Gastroesophageal sphincter (tissue), 4 donors: ENCODE measurements at places on chromosomes 5 and 9.

GRCh38 chr9:136156209-136157120, 37.8 kb upstream of the TMEM250 start:
- H3K27ac ChIP-seq = no peak overlapping the region
- ATAC-seq = no peak
- H3K27me3 ChIP-seq = peaks cover 69% of the 10 kb centered on the region
- no peaks in the 10 kb centered on the region for H3K36me3 ChIP-seq

DNA sequence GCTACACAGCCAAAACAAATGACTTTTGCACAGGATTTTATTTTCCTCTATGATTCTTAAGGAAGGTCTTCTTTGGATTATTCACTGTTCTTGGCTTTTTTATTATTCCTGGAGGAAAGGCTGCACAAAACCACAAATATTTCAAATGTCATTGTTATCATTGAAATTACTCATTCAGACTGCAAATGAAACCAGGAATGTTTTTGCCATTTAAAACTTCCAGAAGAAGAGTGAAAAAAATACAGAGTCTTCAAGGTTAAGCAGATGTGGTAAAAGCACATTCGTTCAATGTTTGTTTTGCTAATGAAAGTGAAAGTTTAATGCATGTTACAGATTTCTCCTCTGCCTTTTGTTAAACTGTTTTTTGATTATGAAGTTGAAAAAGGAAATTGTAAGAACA, 238.2 kb downstream of the TLE4 start:
- H3K36me3 ChIP-seq = no peaks in the 10 kb centered on the region
- H3K4me3 ChIP-seq = no peak overlapping the region
- no peak for ATAC-seq
- H3K27me3 ChIP-seq = no peaks in the 10 kb centered on the region
- no peak overlapping the region for H3K27ac ChIP-seq

DNA sequence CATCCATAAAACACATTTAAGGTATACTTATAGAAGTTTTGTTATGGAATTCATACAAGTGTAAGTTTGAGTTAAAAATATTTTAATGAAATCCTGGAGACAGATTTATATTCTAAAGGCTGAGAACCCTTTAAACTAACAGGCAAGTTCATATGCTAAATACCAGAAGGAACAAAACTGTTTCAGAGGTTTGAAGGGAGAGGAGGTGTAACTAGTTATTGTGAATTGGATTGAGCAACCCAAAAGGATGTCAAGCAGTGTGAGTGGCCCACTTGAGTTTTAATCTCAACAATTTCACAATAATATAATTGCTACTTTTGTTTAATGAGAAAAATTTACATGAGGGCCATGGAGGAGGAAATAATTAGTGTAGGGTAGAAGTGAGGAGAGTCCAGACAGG, 348.5 kb upstream of the ACTBL2 start:
- H3K27me3 ChIP-seq = no peaks in the 10 kb centered on the region
- no peaks in the 10 kb centered on the region for H3K4me1 ChIP-seq
- no peaks in the 10 kb centered on the region for H3K36me3 ChIP-seq
- ATAC-seq = no peak

DNA sequence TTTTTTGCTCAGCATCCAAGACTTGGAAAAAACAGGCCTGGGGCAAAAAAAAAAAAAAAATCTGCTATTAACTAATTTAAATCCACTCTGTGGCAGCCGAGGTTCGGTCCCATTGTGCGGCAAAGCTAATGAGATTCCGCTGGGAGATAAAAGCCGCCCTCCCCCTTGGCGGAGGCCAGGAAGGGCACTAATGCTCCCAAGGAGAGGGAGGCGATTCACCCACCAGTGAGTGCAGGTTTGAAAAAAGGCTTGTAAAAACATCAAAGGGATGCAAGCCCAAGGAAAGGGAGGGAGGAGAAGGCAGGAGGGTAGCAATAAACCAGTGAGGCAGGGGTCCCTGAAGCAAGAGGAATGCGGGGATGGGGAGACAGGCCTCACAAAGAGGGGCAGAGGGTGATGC, 129.5 kb upstream of the RAPGEF1 start:
- H3K27me3 ChIP-seq = no peaks in the 10 kb centered on the region
- no peak overlapping the region for H3K27ac ChIP-seq
- H3K36me3 ChIP-seq = no peaks in the 10 kb centered on the region
- no peak for ATAC-seq

DNA sequence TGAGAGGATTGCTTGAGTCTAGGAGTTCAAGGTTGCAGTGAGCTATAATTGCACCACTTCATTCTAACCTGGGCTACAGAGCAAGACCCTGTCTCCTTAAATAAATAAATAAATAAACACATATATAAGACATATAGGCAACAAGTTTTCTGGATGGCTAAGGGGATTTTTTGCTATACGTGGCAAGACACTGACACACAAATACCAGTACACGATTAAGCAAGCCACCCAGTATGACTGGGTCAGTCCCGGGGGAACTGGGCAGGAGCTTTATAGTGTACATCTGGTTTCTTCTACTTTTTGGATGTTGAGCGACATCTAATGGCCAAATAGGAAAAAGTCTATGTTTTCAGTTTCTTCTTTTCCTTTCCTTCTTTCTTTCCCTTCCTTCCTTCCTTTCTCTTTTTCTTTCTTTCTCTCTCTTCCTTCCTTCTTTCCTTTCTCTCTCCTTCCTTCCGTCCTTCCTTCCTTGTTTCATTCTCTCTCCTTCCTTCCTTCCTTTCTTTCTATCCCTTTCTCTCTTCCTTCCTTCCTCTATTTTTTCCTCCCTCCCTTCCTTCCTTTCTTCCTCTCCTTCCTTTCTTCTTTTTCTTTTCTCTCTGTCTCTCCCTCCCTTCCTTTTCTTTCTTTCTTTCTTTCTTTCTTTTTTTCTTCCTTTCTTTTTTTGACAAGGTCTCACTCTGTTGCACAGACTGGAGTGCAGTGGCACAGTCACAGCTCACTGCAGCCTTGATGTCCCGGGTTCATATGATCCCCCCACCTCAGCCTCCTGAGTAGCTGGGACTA, 47.0 kb upstream of the PLIN2 start:
- no peaks in the 10 kb centered on the region for H3K4me1 ChIP-seq
- H3K4me3 ChIP-seq = no peak overlapping the region
- peak; percentile 89 for ATAC-seq
- no peaks in the 10 kb centered on the region for H3K36me3 ChIP-seq
- no peak overlapping the region for H3K27ac ChIP-seq
- H3K27me3 ChIP-seq = no peaks in the 10 kb centered on the region

DNA sequence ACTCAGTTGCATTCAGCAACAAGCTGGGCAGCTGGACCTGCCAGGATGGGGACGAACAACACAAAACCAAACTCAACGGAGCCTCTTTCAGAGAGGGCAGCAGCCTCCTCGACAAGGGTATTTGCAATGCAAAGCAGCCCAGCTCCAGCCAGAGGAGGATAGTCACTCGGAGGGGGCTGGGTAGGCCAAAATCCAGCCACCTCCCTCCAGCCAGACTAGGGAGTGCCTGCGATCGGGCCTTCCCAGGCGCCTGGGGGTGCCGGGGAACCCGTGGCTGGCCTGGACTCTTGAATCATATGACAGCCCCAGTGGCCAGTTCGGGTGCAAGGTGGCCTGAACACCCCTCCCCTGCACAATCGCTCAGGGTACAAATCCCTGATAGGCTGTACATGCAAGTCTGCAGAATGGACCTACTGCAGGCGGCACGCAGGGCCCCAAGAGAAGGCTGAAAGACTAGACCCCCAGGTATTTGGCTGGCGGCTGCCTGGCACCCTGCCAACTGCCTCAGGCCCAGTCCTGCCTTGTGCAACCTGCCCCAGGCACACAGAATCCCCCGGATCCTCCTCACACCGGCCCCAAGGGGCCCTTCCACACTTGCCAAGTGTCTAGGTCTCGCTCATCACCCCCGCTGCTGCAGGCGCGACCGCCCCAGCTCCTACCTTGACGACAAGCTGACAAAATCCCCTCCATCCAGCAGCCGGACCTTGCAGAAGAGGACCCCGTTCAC, 1.3 kb downstream of the EEIG1 start:
- peaks cover 58% of the 10 kb centered on the region for H3K4me1 ChIP-seq
- H3K36me3 ChIP-seq = no peaks in the 10 kb centered on the region
- H3K27ac ChIP-seq = peak overlapping the region; percentile 89
- no peaks in the 10 kb centered on the region for H3K27me3 ChIP-seq
- peak overlapping the region; percentile 53 for H3K4me3 ChIP-seq
- ATAC-seq = no peak

- no peak for ATAC-seq
- H3K4me1 ChIP-seq = no peaks in the 10 kb centered on the region
- no peak overlapping the region for H3K27ac ChIP-seq
These were observed 142.9 kb upstream of the SLC30A5 start for GRCh38 chr5:68950930-68951329.

- ATAC-seq = no peak
- no peak overlapping the region for H3K27ac ChIP-seq
- no peaks in the 10 kb centered on the region for H3K27me3 ChIP-seq
These were observed 25.7 kb downstream of the SLC1A1 start for GRCh38 chr9:4515958-4516375.

DNA sequence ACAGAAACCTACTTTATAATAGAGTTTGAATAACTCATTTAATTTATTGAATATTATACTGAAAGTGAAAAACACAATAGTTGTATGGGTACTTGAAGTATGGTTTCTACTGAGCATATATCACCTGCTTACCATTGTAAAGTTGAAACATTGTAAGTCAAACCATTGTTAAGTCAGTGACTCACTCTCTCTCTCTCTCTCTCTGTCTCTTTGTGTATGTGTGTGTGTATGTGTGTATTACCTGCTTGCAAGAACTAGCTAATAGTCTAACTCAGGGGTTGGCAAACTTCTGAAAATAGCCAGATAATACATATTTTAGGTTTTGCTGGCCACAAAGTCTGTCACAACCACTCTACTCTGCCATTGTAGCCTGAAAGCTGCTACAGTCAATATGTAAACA, 564.3 kb upstream of the ZNF608 start:
- H3K4me3 ChIP-seq = no peak overlapping the region
- ATAC-seq = no peak
- no peak overlapping the region for H3K27ac ChIP-seq

GRCh38 chr9:109378316-109378715, 57.5 kb upstream of the EPB41L4B start:
- no peaks in the 10 kb centered on the region for H3K4me1 ChIP-seq
- H3K4me3 ChIP-seq = no peak overlapping the region
- ATAC-seq = no peak
- no peaks in the 10 kb centered on the region for H3K27me3 ChIP-seq
- H3K36me3 ChIP-seq = peaks cover 24% of the 10 kb centered on the region

- no peak overlapping the region for H3K4me3 ChIP-seq
- no peak for ATAC-seq
- H3K27me3 ChIP-seq = no peaks in the 10 kb centered on the region
- peaks cover 46% of the 10 kb centered on the region for H3K36me3 ChIP-seq
- no peak overlapping the region for H3K27ac ChIP-seq
These were observed 225.9 kb downstream of the VPS13A start for GRCh38 chr9:77403239-77403638.

DNA sequence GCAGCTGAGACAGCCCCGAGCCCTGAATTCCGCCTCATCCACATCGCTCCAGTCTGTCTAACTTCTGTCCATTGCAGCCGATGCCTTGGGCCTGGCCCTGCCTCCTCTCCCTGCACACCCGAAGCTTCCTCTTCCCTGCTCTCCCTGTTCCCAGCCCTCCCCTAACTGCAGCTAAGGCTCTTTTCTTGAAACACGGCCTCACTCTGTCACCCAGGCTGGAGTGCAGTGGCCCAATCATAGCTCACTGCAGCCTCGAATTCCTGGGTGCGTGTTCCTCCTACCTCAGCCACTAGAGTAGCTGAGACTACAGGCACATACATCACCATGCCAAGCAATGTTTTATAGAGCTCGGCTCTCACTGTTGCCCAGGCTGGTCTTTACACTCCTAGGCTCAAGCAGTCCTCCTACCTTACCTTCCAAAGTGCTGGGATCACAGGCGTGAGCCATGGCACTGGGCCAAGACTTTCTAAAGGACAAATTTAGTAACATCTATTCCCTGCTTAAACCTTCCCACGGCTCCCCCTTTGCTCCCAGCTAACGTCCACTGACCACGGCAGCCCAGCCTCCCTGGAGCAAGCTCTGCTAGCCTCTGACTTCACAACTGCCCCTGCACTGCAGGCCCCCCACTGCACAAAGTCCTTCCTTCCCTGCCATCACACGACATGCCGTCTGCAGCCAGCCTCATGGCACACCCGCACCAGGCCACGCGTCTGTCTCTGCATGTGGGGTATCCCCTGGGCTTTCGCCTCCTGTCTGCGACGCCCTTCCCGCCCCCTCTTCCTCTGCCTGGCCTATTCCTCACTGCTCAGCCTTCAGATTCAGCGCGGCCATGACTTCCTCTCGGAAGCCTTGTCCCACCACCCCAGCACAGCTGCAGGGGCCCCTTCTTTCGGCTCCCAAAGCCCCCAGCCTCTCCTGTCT, 28.6 kb downstream of the LAMC3 start:
- no peak overlapping the region for H3K4me3 ChIP-seq
- no peak overlapping the region for H3K27ac ChIP-seq
- peaks cover 10% of the 10 kb centered on the region for H3K4me1 ChIP-seq
- H3K27me3 ChIP-seq = peaks cover 7% of the 10 kb centered on the region
- ATAC-seq = peak; percentile 63
- H3K36me3 ChIP-seq = no peaks in the 10 kb centered on the region

DNA sequence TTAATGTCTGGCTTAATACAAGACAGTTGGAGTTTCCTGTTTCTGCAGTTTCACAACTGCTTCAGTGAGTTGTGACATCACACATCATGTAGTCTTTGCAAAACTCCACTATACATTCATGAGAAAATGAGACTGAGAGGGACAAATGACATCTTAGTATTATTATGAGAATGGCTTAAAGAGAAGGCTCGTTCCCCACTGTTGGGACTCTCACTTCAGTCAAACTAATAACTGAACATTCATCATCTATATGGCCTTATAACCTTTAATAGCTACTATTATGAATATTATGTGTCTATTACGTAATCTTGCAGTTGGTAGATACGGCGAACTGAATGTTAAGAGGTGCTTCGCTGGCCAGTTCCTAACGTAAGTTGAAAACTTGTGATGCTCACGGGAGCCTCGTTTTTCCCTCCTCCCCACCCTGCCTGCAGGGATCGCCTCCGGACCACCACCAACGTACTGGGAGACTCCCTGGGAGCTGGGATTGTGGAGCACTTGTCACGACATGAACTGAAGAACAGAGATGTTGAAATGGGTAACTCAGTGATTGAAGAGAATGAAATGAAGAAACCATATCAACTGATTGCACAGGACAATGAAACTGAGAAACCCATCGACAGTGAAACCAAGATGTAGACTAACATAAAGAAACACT, 79.4 kb downstream of the SLC1A3 start:
- no peaks in the 10 kb centered on the region for H3K4me1 ChIP-seq
- H3K27ac ChIP-seq = no peak overlapping the region
- H3K27me3 ChIP-seq = no peaks in the 10 kb centered on the region
- H3K36me3 ChIP-seq = no peaks in the 10 kb centered on the region
- ATAC-seq = no peak
